ENCODE measurements at places on chromosomes 6 and 20.

GRCh38 chr6:153084393-153084792 is 46.7 kb downstream of the RGS17 start:
- no peak for DNase-seq

GRCh38 chr20:50286609-50287008 is 96.0 kb downstream of the CEBPB start:
- no peak for DNase-seq

DNA sequence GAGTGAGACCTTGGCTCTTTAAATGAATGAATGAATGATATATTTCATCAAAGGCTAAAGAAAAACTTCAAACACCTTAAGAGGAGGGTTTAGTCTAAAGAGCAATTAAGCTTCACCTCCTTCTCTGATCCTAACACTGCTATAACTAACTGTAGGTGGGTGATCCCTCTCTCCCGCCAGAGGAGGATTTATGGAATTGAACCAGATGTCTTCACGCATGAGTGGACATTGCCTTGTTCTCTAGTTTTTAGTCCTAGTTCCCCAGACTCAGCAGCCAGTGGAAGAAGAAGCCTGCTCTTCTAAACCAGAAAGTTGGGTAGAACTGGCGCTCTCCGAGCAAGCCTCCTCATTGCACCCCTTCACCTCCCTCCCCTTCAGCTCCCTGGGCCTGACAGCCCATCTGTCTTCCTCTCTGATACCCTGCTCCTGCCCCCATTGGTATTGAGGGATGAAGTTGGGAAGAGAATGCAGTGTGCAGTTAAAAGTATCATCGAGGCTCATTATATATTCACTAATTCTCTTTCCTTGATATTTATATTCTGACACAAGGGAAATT is 142.7 kb downstream of the ARID1B start:
- DNase-seq = no peak

GRCh38 chr20:15546525-15547023 is 1026.7 kb downstream of the KIF16B start:
- no peak for DNase-seq

DNA sequence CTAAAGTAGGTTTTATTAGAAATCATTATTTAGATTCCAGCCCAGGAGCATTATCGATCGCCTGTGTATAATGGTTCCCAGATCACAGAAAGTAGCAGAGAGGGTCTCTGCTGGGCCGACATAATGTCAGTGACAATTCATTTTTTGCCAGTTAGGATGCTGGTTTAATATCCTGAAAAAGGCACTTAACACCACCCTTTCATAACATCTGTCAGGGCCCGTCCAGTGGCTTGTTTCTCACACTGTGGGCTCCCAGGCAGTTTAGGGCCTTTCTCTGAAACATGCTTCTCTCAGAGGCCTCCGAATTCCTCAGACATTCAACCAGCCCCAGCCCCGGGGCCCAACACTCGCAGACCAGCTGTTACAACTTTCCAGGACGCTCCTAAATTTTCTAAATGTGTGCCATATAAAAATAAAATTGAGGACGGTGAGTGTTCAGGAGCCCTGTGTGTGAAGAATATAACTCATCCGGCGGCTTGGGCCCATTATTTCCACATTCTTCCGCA is 108.6 kb upstream of the EYA4 start:
- no peak for DNase-seq

GRCh38 chr6:119856136-119856535 is 506.6 kb upstream of the MAN1A1 start:
- no peak for DNase-seq

DNA sequence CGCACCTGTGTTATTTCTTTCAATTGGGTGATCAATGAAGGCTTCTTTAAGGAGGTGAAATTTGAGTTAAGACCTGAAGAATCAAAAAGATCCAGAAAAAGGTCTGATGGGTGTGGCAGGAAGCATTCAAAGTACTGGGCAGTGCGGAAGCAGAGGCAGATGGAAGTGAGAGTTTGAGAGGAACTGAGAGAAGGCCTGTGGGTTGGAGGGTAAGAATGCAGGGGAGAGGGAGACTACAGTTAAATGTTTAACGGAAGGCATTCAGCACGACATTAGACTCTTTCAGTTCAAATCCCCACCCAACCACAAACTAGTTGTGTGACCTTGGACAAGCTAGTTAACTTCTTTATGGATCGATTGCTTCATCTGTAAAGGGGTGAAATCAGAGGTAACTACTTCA is 50.5 kb upstream of the GCM1 start:
- DNase-seq = no peak

GRCh38 chr6:118648866-118649554 is 2.4 kb downstream of the CEP85L start:
- DNase-seq = no peak

- no peak for DNase-seq
Observed at GRCh38 chr6:30738532-30738931, 4.0 kb downstream of the FLOT1 start.

- DNase-seq = no peak
Observed at GRCh38 chr6:116090251-116090650, 10.4 kb upstream of the NT5DC1 start.

GRCh38 chr20:32063695-32064094 is 11.7 kb downstream of the HCK start:
- DNase-seq = no peak

DNA sequence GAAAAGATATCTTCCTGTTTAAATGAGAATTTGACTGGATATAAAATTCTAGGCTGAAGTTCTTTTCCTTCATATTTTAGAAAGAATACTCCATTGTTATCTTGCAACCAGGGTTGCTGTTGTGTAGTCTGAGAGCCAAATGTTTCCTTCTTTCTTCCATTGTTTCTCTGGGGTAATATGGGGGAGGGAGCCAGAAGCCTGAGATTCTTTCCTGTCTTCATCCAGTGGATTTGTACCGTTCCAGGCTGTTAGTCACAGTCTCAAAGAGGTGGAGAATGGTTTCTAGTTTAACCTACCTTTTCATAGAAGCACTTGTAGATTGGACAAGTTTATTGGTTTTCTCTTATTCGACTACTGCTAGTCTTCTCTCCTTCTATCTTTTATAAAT is 6.1 kb upstream of the ULBP3 start:
- no peak for DNase-seq

DNA sequence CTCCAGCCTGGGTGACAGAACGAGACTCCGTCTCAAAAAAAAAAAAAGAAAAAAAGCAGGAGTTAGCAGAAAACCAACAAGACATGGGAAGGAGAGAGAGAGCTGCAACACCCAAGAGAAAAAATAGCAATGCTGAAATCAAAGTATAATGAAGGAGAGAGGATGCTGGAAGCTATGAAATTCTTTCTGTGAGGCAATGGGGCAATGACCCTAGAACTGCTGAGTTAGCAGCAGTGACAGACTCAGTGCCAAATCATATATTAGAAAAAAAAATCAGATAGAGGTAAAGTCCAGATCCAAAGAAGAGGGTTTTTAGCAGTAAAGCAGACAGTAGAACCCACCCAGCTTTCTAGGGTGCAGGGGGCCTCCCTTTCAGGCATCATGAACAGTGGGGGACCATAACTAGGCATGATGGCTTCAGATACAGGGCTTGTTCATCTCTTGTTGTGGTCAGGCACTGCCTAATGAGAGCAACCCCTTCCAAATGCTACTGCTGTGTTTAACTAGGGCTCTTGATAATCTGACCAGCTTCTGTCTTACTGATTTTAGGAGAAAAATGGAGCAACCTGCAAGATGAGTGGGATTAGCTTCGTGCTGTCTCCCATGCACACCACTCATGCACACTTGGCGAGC is 26.9 kb downstream of the SLC17A2 start:
- no peak for DNase-seq

DNA sequence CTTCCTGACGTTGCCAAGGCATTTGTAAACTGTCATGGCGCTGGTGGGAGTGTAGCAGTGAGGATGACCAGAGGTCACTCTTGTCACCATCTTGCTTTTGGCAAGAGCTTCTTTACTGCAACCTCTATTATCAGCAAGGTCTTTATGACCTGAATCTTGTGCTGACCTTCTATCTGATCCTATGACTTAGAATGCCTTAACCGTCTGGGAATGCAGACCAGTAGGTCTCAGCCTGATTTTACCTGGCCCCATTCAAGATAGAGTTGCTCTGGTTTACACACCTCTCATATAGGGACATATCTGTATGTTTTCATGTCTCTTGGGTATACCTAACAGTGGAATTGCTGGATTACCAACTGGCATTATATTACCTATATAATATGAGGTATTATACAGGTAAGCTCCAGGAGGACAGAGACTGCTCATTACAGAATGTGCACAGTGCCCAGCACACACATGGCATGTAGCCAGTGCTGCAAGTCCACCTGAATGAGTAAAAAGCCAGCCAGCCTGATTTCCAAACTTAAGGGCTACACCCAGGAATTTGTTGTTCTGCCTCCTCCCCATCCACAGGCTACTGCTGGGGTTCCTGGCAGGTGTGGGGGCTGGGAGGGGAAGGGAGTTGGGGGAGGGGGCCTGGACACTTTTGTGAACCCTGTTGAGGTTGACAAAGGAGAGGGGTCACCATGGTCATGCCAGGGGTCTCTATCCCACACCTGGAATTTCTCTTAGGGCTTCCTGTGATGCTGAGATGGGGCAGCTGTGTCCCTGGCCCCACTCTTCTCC is 35.2 kb upstream of the BLCAP start:
- DNase-seq = no peak

DNA sequence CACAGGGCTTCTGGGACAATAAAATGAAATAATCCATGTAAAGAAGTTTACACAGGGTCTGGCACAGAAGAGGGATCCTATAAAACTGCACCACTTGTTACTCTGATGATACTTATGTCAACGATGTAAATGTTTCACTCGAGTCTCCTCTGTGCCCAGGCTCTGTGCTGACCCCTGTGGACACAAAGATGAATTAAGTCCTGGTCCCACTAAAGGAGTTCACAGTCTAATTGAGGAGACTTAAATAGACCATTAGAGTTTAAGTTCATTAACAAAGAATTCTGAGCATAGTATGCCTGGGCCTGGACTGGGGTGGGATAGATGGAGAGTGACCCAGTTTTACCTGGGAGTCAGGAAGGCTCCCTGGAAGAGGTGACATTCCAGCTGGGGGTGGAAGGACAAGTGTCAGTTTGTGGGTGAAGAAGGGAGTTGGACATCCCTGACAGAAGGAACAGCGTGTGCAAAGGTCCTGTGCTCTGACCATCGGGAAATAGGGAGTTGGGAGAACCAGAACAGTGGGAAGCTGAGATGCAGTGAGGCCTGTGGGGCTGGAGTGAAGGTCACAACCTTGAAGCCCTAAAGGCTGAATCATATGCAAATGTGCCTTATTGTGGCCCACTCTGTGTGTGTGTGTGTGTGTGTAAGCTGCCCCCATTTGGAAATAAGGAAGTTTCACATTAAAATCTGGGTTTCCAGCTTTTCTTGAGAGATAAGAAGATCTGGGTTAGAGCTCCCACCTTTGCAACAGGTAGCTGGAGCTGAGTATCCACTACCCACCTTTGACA is 1.1 kb downstream of the OCSTAMP start:
- no peak for DNase-seq

GRCh38 chr6:47303861-47304260 is 5.8 kb downstream of the TNFRSF21 start:
- no peak for DNase-seq

DNA sequence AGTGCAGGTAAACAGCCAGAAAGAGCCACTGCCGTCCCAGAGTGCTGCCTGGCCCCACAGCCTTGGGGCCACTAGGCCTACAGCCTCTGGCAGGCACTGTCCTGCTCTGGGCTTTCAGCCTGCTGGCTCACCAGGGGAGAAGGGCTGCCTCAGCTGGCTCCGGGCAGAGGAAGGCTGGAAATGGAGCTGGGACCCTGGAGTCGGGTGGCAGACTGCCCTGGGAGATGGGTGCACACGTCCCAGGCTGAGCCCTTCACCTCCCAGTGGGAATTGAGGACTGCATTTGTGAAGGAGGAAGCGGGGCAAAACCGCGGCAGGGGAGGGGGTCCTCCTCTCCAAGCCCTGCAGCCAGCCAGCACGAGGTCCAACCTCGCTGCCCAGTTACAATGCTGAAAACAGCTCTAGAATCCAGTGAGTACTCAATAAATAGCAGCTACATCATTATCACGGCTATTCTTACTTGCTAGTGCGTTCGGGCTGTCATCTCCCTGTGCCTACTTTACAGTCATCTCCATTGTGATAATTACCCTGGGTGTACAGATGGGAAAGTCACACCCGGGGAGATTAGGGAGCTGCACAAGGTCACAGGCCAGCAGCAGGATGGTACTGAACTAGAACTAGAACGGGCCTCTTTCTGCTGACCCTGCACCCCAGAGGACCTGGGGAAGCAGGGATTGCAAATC is 13.1 kb downstream of the ACSS1 start:
- no peak for DNase-seq

- no peak for DNase-seq
Observed at GRCh38 chr20:14536738-14537137, 199.3 kb upstream of the FLRT3 start.

GRCh38 chr20:24460712-24461111 is 8.7 kb upstream of the SYNDIG1 start:
- DNase-seq = no peak

GRCh38 chr6:36337814-36338213 is 1.1 kb upstream of the BNIP5 start:
- DNase-seq = no peak

- no peak for DNase-seq
Observed at GRCh38 chr6:54988576-54988975, 142.0 kb downstream of the FAM83B start.

GRCh38 chr6:137086031-137086430 is 41.3 kb upstream of the IL20RA start:
- no peak for DNase-seq

DNA sequence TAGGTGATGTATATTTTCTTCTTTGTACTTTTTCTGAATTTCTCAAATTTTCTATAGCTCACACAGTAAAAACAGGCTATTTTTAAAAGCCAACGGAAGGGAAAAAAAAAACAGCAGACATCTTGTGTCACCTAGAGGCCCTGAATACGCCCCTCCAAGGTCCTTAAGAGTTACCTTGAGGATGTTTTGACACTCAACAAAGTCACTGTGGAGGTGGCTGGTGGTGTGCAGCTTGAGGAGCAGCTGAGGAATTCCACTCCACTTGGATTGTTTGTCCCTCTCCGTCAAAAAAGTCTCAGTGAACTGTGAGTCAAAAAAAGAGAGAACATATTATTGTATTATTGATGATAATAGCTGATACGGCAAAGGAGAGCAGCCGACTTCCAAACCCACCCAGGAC is 14.7 kb downstream of the TRPC4AP start:
- DNase-seq = no peak

- DNase-seq = no peak
Observed at GRCh38 chr6:139423971-139424667, 49.7 kb upstream of the CITED2 start.

DNA sequence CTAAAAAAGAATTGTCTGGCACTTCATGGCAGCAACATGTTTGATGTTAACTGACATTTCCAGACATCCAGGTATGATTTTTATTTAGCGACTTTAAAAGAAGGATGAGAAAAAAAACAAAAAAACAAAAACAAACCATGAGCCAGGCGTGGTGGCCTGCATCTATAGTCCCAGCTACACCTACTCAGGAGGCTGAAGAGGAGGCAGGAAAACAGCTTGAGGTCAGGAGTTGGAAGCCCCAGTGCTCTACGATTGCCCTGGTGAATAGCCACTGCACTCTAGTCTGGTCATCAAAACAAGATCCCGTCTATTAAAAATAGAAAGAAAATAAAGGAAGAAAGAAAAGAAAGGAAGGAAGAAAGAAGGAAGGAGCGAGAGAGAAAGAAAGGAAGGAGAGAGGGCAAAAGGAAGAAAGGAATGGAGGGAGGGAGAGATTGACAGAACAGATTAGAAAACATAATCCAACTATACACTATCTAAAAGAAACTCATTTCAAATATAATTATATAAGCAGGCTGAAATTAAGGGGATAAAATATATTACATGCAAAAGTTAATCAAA is 141.6 kb downstream of the TRIM27 start:
- DNase-seq = no peak

Measured in stimulated activated CD8-positive, alpha-beta memory T cell treated with anti-CD3 and anti-CD28 coated beads, Interleukin-7, amount 100 ng/mL, for 1 hour (primary cell).